Stimulated activated CD4-positive, alpha-beta T cell treated with anti-CD3 and anti-CD28 coated beads, Interleukin-12 subunit alpha, Interleukin-12 subunit beta, amount 100 ng/mL, for 24 hours (primary cell): ENCODE measurements at places on chromosomes 16 and 17.

- DNase-seq = no peak
Observed at GRCh38 chr17:68803164-68803929, 151.8 kb downstream of the ABCA8 start.

GRCh38 chr16:18969855-18970240, 13.9 kb upstream of the TMC7 start:
- no peak for DNase-seq

DNA sequence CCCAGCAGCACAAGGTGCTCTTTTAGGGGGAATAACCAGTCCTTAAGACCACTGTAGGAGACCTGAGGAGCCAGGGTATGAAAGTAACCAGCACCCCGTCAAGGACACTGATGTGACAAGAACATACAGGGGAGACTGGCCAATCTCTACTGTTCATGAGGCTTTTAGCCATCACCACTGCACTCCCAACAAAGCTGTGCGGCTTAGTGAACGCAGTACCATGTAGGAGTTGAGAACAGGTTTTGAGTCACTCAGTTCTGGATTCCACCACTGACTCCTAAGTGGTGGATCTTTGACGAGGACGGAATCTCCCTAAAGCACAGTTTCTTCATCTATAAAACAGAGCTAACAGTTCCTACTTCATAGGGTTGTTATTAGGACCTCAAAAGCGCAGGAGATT, 26.8 kb downstream of the COG4 start:
- DNase-seq = no peak

- DNase-seq = no peak
Observed at GRCh38 chr17:11627301-11627940, 29.2 kb downstream of the DNAH9 start.

- no peak for DNase-seq
Observed at GRCh38 chr16:86122681-86123342, 223.8 kb downstream of the IRF8 start.

- no peak for DNase-seq
Observed at GRCh38 chr16:51163366-51163765, 12.3 kb upstream of the SALL1 start.

DNA sequence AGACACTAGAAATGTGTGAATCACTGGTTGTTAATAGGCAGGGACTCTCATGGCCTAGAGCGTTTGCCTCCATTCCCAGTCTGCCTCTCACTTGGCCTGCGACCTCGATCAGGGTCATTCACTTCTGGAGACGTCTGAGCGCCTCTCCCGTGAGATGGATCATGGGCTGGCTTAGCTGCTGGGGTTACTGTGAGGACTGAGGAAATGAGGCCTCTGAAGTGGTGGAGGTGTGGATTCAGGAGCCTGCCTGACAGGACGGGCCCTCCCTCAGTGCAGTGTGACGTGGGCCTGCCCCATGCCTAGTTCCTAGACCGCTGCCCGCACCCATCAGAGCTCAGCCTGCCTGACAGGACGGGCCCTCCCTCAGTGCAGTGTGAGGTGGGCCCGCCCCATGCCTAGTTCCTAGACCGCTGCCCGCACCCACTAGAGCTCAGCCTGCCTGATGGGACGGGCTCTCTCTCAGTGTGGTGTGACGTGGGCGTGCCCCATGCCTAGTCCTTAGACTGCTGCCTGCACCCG, 61.9 kb downstream of the BANP start:
- DNase-seq = no peak

DNA sequence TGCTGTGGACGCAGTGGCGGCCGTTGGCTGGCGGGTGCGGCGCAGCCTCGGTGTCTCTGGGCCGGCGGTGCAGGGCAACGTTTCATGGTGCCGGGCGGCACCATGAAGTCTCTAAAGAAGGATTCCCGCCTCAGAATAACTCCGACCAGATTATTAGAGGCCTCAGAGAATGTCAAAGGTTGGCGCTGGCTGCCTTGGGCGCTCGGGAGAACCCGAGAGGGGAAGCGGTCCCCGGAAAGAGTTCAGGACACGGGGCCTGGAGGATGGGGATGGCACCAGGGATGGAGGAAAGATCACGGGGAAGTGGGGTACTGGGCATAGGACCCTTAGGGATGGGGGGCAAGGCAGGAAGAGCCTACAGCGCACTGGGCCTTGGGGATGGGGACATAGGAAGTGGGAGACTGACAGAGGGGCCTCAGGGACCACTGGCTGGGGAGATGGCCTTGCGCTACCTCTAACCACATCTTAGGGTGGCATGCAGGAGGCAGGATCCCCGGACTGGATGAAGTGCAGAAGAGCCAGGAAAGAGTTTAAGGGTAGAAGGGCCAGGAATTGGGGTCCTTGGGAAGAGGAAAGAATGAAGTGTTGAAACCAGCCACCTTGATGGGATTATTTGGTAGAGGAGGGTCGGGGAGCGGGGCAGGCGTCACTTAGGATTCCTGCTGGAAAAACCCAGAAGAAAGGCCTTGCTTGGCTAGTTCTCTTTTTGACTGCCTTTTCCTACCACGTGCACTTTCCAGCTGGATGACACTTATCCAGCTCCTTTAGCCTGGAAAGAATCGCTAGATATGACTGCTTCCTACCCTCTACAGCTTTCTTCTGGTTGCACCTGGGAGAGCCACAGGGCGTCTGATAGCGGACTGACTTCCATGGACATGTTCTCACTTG, 578 bp downstream of the MYCBPAP start:
- DNase-seq = no peak

- DNase-seq = no peak
Observed at GRCh38 chr16:8956265-8957062, 7.2 kb downstream of the USP7 start.
